ENCODE measurements at places on chromosomes 2 and 18.

DNA sequence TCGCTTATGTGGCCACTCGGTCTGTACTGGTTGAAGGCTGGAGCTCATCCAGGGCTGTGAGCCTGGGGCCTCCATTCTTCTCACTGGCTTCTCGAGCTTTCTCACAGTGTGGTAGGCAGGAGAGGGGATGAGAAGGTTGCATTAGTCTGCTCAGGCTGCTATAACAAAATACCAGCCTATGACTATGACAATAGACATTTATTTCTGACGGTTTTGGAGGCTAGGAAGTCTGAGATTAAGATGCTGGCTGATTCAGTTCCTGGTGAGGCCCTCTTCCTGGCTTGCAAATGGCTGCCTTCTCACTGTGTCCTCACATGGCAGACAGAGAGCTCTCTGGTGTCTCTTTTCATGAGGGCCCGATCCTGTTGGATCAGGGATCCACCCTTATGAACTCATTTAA, 6.2 kb upstream of the STK25 start:
- DNase-seq, result no peak

DNA sequence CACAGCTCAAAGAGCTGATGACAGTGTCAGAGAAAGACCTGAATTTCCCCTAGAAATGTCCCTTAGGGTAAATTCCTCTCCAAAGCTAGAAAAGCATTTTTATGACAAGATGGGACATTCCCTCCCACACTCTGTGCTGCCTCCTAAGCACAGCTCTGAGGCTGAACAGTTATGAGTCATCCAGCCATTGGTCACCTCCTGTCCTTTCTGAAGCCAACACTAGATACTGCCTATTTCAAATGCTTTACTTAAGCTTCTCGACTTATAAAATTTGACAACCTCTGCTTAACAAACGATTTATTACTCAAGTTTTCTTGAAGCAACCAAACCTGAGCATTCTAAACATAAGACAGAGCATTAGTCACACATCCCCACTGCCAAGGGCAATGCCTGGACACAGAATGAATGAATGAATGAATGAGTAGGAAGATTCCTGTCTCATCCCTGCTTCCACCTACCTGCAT, 35.4 kb downstream of the B4GALT6 start:
- DNase-seq, result no peak

DNA sequence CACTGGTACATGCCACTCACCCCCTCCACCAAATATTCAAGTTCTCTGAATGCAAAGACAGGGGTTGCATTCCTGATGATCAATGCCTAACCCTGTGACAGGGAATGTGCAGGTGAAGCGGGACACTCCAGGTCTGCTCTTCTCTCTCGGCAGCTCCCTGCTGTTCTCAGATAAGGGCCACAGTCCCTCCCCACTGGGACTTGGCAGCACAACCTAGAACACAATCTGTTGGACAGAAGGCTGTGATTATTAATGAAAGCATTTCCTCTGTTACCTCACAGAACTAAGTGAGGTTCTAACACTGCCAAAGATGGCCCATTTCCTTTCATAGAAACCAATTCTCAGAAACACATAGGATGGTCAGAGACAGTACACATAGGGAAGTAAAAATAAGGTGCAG, 42.7 kb downstream of the VSNL1 start:
- DNase-seq, result no peak

GRCh38 chr2:12979066-12979465, 262.3 kb downstream of the TRIB2 start:
- no peak for DNase-seq

DNA sequence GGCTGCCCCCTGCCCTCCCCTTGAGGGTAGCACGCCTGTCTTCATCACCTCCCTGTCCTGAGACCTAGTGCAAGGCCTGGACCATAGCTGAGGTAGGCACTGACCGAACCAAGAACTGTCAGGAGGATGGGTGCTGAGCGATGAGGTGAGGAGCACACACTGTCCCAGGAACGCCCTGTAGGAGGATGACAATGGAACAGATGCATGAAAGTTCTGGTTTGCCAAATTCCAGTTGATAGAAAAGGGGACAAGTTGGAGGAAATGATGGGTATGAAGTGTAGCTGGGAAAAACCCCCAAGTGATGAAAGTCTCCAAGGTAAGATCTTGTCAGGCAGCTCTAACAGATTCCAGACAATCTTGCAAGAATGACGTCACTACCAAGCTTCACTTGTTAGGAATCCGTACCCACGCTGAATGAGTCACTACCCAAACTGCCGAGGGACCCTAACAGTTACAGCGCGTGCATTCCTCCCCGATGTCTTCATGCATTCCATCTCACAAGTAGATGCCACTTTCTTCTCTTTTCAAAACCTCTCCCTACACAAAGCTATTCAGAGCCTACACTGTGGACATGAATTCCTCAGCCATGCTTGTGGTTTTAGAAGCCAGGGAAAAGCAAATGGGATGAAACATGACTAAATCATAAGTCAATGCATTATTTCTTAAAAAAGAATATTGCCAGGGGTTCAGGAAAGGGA, 27.6 kb downstream of the MRPL33 start:
- no peak for DNase-seq

DNA sequence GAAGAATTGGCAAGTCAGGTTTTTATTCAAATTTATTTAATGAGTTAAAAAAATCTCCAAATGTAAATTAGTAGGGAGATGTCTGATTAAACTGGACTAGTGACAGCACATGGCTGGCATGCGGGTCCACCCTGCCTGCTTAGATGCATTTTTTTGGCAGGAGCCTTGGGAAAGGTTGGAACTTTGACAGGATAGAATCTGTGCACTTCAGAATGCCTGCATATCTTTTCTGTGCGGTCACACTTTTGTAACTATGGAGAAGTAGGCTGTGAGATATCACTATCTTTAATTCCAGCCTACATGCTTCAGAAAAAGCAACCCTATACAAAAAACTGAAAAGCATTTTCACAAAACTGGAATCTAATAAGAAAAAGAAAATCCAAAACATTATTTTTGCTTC, 317.8 kb downstream of the MBD2 start:
- DNase-seq, result no peak

DNA sequence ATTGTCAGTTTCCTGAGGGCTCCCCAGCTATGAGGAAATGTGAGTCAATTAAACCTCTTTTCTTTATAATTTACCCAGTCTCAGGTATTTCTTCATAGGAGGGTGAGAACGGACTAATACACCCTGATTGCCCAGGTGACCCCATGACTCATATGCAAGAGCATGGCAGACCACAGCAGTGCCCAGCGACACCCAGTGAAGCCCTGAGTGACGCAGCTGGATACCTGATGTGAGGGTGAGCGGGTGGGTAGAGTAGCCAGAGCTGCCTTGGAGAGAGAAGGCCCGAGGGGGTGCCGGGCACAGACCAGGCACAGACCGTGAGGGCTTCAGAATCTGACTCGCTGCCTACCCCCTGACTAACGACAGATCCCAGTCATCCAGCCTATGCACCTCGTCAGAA, 15.4 kb downstream of the ALPG start:
- no peak for DNase-seq

- DNase-seq, result no peak
Observed at GRCh38 chr2:192534072-192534471, 339.3 kb upstream of the TMEFF2 start.

- no peak for DNase-seq
Observed at GRCh38 chr2:9744256-9745004, 98.8 kb upstream of the TAF1B start.

DNA sequence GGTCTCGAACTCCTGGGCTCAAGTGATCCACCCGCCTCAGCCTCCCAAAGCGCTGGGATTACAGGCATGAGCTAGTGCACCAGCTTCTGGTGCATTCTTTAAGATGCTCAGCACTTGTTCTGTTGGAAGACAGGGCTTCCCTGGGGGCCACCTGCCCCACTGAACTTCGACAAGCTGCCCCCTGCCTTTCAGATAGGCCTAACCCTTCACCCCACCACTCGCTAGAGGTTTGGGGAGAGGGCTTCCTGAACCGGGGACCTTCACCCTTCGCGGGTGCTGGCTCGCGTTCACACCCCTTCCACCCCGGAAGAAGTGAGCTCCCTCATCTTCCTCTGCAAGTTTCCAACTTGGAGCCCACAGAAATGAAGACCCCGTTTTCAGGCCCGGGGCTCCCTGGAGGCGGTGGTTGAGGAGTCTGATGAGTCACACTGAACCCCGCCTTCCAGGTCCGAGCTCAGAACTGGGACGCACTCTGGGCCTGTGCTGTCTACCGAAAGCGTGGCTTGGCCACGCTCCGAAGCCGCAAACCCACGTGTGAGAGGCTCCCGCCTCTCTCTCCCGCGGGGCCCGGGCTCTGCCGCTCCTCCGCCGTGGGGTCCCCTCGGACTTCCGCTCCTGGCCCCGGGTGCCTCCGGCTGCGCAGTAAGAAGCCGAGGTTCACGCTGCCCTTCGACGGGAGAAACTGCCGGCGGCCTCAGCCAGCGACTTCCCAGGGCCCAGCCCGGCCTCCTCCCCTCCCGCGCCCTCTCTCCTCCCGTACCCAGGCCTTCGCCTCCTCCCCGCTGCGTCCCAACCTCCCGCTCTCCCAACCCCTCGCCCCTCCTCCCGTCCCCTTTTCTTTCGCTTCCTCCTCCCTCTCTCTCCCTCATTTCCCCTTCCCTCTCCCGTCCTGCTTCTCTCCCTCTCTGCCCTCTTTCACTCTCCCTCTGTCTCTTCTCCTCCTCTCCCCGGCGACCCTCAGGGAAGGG, 47.5 kb upstream of the SP3 start:
- DNase-seq, result no peak

DNA sequence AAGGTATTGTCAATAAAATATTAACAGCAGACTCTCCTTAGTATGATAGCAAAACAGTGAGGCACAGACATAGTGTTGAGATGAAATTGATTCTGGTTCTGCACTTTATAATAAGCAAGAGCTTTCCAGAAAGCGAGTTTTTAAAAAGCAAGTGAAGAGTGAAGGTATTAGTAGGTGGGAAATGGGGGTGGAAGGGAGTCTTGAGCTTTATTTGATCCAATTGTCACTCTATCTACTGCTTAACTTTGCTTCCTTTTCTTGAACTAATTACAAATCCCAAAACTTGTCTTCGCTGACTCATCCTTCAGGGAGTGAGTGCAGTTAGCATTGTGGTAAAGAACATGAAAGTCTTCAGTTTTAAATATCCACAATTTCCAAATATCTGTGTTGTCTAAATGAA, 120.6 kb upstream of the BOD1L2 start:
- no peak for DNase-seq

DNA sequence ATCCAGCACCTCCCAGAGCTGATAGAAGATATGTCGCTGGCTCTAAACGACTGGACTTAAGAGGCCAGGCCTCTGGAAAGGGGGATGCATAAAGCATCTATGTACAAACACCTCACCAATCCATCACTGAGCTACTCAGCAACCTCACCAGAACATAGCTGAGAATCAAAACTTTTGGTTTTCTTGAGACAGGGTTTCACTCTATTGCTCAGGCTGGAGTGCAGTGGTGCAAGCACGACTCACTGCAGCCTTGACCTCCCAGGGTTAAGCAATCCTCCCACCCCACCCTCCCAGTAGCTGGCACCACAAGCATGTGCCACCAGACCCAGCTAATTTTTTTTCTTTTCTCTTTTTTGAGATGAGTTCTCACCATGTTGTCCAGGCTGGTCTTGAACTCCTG, 62.9 kb upstream of the MSH6 start:
- DNase-seq, result no peak

DNA sequence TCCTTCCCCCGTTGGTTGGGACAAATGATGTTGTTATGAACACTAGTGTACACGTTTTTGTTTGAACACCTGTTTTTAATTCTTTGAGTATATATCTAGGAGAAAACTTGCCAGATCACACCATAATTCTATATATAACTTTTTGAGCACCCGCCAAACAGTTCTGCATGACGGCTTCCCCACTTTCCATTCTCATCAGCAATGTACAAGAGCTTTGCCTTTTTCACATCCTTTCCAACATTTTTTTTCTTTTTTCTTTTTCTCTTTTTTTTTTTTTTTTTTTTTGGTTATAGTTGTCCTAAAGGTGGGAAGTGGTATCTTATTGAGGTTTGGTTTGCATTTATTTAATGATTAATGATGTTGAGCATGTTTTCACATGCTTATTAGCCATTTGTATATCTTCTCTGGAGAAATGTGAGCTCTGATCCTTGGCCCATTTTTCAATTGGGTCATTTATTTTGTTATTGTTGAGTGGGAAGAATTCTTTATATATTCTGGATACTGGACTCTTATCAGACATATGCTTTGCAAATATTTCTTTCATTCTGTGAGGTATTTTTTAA, 86.9 kb upstream of the ZC3H15 start:
- DNase-seq, result no peak

DNA sequence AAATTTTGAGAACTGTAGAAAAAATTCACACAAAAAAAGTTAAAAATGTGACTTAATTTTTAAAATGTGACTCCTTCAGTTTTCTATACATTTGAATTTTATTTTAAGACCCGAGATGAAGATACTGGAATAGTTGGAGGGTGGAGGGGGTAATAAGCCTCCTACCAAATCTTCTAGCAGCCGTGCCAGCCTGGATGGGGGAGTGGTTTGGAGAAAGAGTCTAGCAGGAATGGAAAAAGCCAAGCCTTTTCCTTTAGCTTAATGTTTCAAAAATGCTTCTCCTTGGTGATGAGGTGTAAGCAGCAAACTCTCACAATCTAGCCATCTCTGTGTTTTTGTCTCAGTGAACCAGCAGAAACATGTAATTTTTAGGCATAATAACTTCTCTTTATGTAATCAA, 14.7 kb downstream of the CASP8 start:
- DNase-seq, result no peak

DNA sequence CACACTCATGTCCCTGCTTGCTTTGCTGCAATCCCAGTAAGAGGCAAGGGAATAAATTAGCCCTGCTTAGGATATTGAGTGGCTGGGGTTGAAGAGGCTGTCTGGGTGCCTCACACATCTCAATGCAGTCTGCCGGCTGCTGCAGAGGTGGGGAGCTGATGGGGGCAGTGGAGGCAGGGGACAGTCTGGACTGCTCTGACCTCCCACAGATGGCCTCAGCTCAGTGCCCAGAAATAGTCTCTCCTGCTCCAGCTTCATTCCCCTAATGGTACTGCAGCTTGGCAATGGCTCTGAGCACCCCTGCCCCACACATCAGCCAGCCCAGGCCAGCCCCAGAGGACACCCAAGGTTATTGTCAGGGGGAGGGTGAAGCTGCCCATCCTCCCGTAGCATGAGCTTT, 21.5 kb upstream of the TNS1 start:
- DNase-seq, result no peak

DNA sequence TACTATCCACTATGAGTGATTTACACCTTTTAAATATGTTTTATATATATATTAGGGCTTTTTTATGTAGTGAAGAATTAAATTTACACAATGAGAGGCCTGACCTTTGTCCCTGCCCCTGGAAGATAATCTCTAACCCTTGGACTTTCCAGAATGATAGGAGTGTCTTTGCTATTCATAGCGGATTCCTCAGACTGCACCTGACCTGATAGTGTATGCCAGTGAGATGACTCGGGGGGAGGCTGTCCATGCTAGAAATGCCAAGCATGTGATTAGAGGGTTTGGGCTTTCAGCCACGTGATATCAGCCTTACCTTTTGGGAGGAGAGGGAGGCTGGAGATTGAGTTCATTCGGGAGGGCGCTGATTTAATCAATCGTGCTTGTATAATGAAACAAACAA, 44.1 kb upstream of the LHCGR start:
- no peak for DNase-seq

GRCh38 chr2:218368621-218369153, 12.0 kb downstream of the CATIP start:
- DNase-seq, result no peak

Measured in stimulated activated CD4-positive, alpha-beta T cell treated with anti-CD3 and anti-CD28 coated beads, Interleukin-15, amount 100 ng/mL, for 1 hour (primary cell).